Liver (tissue), 10 donors: ENCODE measurements at places on chromosomes 7 and 10. TPM values are rescaled to one million over a fixed set of nuclear protein-coding genes. Genes with fewer than 3 reads are reported as not detected.
A peak's percentile ranks its signal among the peaks of the same experiment; 100 is the strongest.

The ERV3-1 gene
- 3.8 TPM for total RNA-seq

GRCh38 chr7:22363756-22364422 lies 6.9 kb upstream of the RAPGEF5 start:
- DNase-seq = no peak
- H3K4me1 ChIP-seq = peaks cover 2% of the 10 kb centered on the region
- no peaks in the 10 kb centered on the region for H3K36me3 ChIP-seq
- no peak overlapping the region for H3K27ac ChIP-seq

The CALML3 gene
- not detected for total RNA-seq

- H3K4me3 ChIP-seq = no peak overlapping the region
- no peaks in the 10 kb centered on the region for H3K36me3 ChIP-seq
- no peaks in the 10 kb centered on the region for H3K4me1 ChIP-seq
- H3K27me3 ChIP-seq = no peaks in the 10 kb centered on the region
- no peak for DNase-seq
Measured at GRCh38 chr7:3710531-3710930, 409.5 kb downstream of the SDK1 start.

GRCh38 chr7:38195804-38196595 lies 18.0 kb downstream of the STARD3NL start:
- no peaks in the 10 kb centered on the region for H3K27me3 ChIP-seq
- no peaks in the 10 kb centered on the region for H3K36me3 ChIP-seq
- H3K27ac ChIP-seq = no peak overlapping the region
- DNase-seq = no peak
- no peaks in the 10 kb centered on the region for H3K4me1 ChIP-seq
- no peak overlapping the region for H3K4me3 ChIP-seq

DNA sequence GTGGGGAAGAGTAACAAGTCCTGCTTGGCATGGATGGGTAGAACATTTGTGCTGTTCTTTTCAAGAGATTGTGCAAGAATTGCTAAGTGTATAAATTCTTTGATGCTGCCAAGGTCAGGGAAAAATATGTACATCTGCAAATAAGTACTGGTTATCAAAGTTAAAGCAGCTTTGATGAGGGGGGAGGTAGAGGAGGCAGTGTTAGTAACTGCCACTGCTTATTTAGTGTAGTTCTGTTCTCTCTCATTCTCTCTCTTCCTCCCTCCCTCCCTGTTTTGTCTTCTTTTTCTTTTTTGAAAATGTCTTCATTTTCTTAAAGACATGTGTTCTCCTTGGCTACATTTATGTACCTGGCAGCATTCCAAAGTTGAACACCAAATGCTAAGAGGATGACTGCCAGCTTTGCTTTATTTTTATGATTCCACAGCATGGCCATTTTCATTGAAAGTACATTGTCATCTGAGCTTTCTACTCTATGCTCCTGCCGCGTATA lies 18.6 kb downstream of the CACNB2 start:
- no peaks in the 10 kb centered on the region for H3K4me1 ChIP-seq
- DNase-seq = no peak
- H3K27ac ChIP-seq = no peak overlapping the region
- H3K36me3 ChIP-seq = no peaks in the 10 kb centered on the region
- H3K4me3 ChIP-seq = no peak overlapping the region

GRCh38 chr7:1889556-1890181 lies 219.6 kb downstream of the ELFN1 start:
- H3K27me3 ChIP-seq = no peaks in the 10 kb centered on the region
- DNase-seq = no peak
- H3K4me1 ChIP-seq = peaks cover 10% of the 10 kb centered on the region

DNA sequence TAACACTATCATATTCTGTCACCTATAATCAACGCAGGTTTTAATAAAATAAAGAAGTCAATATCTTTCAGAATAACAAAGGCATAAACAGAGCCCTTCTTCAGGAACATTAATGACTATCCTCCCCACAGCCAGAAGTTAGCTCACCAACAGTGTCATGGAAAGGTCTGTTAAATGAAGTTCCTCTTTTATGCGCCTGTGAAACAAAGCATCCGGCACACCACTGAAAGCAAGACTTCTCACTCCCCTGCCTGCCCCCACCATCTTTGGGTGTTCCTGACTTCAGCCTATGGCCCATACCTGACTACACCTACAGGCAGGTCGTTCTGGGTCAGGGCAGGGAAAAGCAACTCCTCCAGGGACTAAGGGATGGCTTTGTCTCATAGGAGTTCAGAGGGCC lies 205.4 kb downstream of the FANK1 start:
- no peaks in the 10 kb centered on the region for H3K4me1 ChIP-seq
- H3K4me3 ChIP-seq = no peak overlapping the region
- no peaks in the 10 kb centered on the region for H3K27me3 ChIP-seq
- DNase-seq = no peak
- H3K36me3 ChIP-seq = no peaks in the 10 kb centered on the region
- no peak overlapping the region for H3K27ac ChIP-seq

The SNX10 gene
- total RNA-seq = 14.0 TPM

DNA sequence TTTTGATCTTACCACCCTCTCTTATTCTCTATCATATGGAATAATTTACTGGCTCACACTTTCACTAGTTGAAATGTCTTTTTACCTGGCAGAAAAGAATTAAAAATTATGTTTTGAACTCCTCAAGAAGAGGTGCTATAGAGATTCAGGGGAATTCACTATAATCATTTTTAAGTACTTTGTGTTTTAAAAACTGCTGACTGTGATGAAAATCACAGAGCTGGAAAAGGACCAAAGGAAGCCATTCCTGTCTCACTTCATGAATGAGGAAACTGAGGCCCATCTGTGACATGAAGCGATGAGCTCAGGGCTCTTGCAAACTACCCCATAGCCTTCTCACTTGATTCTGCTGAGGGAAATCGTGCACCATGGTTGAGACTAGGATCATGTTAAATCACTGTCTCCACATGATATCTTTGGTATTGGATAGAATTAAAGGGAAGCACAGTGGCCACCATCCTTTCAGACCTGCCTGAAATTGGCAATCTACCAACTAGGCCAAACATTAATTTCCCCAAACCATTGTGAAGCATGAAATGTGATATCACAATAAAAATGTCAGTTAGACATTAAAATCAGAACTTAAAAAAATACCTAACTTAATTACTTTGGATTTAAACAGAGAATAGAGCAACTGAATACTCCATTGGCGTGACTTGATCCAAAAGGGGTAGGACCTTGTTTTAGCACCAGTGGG lies 141.0 kb downstream of the FZD1 start:
- DNase-seq = no peak
- H3K27me3 ChIP-seq = no peaks in the 10 kb centered on the region
- H3K4me1 ChIP-seq = no peaks in the 10 kb centered on the region
- H3K4me3 ChIP-seq = no peak overlapping the region

DNA sequence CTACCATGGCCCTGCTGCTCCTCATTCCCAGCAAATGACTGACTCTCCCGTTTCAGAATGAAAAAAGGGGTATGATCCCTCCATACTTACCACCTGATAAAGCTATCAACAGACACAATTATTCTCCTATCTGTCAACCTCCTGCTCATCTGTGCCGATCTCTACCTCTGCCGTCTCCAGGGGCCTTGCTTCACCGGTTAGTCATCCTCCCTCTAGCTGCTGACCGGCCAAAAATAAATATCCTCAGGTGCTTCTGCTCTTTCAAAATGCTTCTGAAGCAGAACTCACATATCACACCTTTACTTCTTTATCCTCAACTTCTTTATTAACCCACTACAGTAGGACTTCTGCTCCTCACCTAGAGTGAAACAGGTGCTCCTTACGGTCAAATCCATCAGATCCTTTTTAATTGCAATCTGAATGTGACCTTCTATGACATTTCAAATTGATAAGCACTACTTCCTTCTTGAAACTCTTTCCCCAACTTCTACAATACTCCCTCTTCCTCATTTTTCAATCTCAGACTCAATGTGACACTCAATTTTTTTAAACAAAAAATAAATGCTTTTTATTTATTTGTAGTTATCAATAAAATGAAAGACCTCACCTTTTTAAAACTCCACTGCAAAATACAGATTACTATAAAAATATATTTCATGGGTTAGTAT lies 63.2 kb downstream of the LMBR1 start:
- no peaks in the 10 kb centered on the region for H3K27me3 ChIP-seq
- no peak for DNase-seq
- no peaks in the 10 kb centered on the region for H3K4me1 ChIP-seq

GRCh38 chr10:4285121-4285520 lies 500.1 kb upstream of the KLF6 start:
- no peak for DNase-seq
- H3K4me1 ChIP-seq = no peaks in the 10 kb centered on the region
- H3K27ac ChIP-seq = no peak overlapping the region
- H3K4me3 ChIP-seq = no peak overlapping the region

- H3K4me1 ChIP-seq = peaks cover 6% of the 10 kb centered on the region
- DNase-seq = peak; percentile 63
- peak overlapping the region; percentile 95 for H3K27ac ChIP-seq
- no peaks in the 10 kb centered on the region for H3K36me3 ChIP-seq
- H3K27me3 ChIP-seq = no peaks in the 10 kb centered on the region
- H3K4me3 ChIP-seq = peak overlapping the region; percentile 63
Measured at GRCh38 chr7:5425507-5426225, 2.0 kb upstream of the TNRC18 start.

GRCh38 chr7:27046854-27047549 lies 48.8 kb downstream of the HOXA1 start:
- no peak overlapping the region for H3K27ac ChIP-seq
- H3K4me3 ChIP-seq = no peak overlapping the region
- H3K4me1 ChIP-seq = no peaks in the 10 kb centered on the region
- DNase-seq = no peak
- H3K27me3 ChIP-seq = no peaks in the 10 kb centered on the region
- H3K36me3 ChIP-seq = no peaks in the 10 kb centered on the region

DNA sequence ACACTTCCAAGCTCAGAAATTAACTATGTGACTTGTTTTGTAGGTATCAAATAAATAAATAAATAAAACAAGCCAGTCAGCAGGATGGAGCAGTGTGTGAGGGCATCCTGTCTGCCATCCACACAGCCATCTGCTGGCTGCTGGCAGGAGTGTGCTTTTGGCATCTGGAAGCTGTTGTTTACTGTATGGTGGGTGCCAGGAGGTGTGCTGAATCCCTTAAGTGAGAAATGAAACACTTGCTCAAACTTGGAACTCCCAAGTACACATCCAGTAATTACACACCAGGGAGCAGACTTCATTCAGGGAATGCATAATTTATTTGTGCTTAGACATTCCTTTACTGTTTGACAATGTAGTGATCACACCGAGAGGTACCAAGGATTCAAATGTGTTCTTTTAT lies 16.9 kb upstream of the TAX1BP1 start:
- H3K4me3 ChIP-seq = no peak overlapping the region
- no peak overlapping the region for H3K27ac ChIP-seq
- DNase-seq = no peak
- no peaks in the 10 kb centered on the region for H3K4me1 ChIP-seq
- no peaks in the 10 kb centered on the region for H3K27me3 ChIP-seq

DNA sequence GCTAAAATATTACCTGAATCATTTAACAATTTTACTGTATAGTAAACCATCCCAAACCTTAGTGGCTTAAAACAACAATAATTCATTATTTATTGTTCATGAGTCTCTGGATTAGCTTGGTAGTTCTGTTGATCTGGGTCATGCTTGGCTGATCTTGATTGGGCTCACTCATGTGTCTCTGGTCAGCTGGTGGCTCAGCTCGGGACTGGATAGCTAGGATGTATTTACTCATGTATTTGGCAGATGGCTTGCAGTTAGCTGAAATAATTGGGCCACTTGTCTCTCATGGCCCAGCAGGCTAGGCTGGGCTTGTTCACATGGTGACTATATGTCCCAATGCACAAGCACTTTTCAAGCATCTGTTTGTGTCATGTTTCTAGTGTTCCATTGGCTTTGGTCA lies 262.8 kb downstream of the BBS9 start:
- no peaks in the 10 kb centered on the region for H3K27me3 ChIP-seq
- H3K4me3 ChIP-seq = no peak overlapping the region
- H3K4me1 ChIP-seq = no peaks in the 10 kb centered on the region
- no peak for DNase-seq
- no peak overlapping the region for H3K27ac ChIP-seq

DNA sequence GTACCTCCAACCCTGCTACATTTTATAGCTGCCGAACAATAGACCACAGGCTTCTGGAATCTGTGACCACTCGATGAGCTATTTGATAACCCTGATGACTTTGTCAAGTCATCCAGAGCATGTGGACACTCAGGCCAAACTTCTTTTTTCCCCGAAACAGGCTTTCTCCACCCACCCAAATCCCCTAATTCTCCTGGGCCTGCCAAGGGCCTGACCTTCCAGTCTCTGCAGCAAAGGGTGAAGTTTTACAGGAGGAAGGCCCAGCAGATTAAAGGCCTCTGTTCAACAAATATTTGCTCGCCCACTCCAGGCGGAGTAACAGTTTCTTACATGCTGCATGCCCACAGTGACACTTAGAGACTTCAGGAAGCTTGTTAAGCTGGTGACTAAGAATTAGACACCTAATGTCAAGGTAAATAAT lies 2.0 kb downstream of the JCAD start:
- H3K4me1 ChIP-seq = peaks cover 8% of the 10 kb centered on the region
- no peaks in the 10 kb centered on the region for H3K27me3 ChIP-seq
- no peak overlapping the region for H3K4me3 ChIP-seq
- H3K36me3 ChIP-seq = no peaks in the 10 kb centered on the region

GRCh38 chr10:6089334-6090219 lies 743 bp downstream of the RBM17 start:
- peak overlapping the region; percentile 67 for H3K27ac ChIP-seq
- no peaks in the 10 kb centered on the region for H3K27me3 ChIP-seq
- H3K4me1 ChIP-seq = peaks cover 32% of the 10 kb centered on the region
- DNase-seq = peak; percentile 47
- H3K36me3 ChIP-seq = no peaks in the 10 kb centered on the region

DNA sequence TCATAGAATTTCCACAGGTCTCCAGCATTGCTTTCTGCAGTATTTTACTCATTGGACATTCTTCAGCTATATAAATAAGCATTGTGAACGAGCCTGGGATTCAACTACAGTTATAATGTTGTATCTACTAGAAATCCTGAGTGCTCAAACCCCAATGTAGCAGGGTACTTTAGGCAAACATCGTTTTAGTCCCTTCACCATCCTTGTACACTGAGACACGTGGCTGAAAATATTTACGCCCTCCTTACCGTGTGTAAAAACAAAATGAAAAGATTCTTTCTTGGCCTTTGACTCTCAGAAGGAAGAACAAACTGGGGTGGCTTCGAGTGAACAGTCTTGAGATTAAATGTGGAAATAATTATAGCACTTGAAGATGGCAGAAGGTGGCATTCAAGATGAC lies 25.2 kb downstream of the CDK6 start:
- H3K4me3 ChIP-seq = no peak overlapping the region
- H3K27me3 ChIP-seq = no peaks in the 10 kb centered on the region
- no peak overlapping the region for H3K27ac ChIP-seq
- DNase-seq = no peak
- no peaks in the 10 kb centered on the region for H3K36me3 ChIP-seq

The TMEM229A gene
- total RNA-seq = not detected

- H3K27ac ChIP-seq = no peak overlapping the region
- H3K27me3 ChIP-seq = no peaks in the 10 kb centered on the region
- H3K4me1 ChIP-seq = no peaks in the 10 kb centered on the region
- DNase-seq = no peak
Measured at GRCh38 chr7:37659971-37660565, 23.5 kb upstream of the GPR141 start.

- H3K36me3 ChIP-seq = no peaks in the 10 kb centered on the region
- no peak overlapping the region for H3K4me3 ChIP-seq
- H3K27me3 ChIP-seq = no peaks in the 10 kb centered on the region
Measured at GRCh38 chr10:110324805-110325280, 20.1 kb upstream of the SMNDC1 start.
